ENCODE measurements at places on chromosomes 11 and 22.

- DNase-seq: peak; percentile 93
These were observed 258.5 kb downstream of the FAM76B start for GRCh38 chr11:95531116-95531515.

DNA sequence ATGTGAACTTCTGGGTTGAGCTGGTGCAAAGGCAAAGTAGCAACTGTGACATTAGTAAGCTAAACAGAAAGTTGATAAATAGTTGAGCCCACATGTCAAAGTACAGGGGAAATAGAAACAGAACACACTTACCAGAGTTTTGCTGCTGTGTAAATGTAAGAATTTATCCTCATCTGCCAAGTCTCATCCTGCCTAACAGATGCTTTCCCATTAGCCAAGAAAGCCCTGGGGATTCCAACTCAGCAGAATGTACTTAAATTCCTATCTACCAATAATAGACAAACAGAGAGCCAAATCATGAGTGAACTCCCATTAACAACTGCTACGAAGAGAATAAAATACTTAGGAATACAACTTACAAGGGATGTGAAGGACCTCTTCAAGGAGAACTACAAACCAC, 7.3 kb upstream of the OR51A2 start:
- DNase-seq: no peak

GRCh38 chr11:128568166-128568778, 19.1 kb downstream of the ETS1 start:
- DNase-seq: no peak

- DNase-seq: peak; percentile 98
These were observed 11.3 kb downstream of the OSBP2 start for GRCh38 chr22:30705710-30706651.

- no peak for DNase-seq
These were observed 895 bp downstream of the KLHDC7B start for GRCh38 chr22:50546326-50547262.

DNA sequence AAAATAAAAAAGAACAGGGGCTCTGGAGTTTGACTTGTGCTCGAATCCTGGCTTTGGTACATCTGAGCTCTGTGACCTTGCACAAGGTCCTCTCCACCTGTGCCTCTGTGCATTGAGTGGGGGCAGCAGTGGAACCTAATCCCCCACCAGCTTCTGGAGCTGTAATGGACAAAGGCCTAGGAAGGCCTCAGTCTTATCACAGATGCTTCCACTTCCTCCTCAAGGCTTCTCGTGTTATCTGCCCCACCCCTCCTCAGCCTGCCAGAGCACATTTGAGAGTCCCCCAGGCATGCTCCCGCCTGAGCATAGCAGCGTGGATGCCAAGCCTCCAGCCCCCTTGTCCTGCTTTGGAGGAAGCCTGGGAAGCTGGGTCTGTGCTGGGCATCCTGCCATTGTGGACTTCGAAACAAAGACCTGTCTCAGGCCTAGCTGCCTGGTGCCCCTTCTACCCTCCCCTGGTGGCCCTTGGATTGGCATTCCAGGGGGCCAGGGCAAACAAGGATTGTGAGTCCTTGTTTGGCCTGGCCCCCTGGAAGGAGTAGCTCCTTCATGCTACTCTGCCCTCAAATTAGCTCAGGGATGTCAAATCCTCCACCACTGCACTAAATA, 15.0 kb downstream of the SLC35E4 start:
- DNase-seq: no peak

GRCh38 chr22:29473001-29473400, 7.0 kb upstream of the NEFH start:
- no peak for DNase-seq

GRCh38 chr11:30433831-30434230, 110.9 kb downstream of the ARL14EP start:
- DNase-seq: peak; percentile 2
